AG20443 (cell line): ENCODE measurements at places on chromosomes 5 and 9.

GRCh38 chr5:141486091-141486490 lies 1.3 kb downstream of the PCDHGC4 start:
- DNase-seq, result no peak

DNA sequence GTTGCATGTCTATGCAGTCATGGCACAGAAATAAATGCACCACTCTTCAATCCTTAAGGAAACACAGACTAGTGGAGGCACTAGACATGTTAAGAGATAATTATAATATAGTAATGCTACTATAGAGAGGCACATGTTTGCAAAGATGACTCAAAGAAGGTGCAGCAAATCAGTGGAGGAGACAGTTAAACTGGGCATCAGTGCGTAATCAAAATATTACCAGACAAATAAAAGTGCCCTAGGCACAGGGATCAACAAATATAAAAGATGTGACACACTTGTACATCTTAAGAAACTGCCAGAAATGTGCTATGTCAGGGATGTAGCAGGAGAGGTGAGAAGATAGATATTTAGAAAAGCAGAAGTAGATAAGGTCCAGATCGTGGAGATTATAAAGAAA lies 642.1 kb downstream of the SLCO4C1 start:
- no peak for DNase-seq

- no peak for DNase-seq
Measured at GRCh38 chr5:156589104-156589945, 260.8 kb upstream of the PPP1R2B start.

DNA sequence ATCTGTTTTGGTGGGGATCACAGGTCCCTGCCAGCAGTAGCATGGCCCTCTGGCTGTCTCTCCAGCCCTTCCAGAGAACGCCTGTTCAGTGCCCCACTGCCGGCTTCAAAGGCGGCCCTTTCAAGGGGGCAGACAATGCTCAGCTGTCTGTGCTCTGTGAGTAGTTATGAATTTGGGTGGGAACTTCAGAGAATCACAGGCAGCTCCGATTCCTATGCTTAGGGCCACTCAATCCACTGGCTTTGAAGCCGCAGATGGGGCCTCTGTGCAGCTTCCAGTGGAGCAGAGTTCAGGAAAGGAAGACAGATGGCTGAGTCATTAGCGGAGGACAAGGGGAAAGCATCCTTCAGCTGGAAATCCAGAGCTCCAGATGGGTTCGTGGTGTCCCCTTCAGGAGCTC lies 42.4 kb downstream of the NKX2-5 start:
- DNase-seq, result no peak

DNA sequence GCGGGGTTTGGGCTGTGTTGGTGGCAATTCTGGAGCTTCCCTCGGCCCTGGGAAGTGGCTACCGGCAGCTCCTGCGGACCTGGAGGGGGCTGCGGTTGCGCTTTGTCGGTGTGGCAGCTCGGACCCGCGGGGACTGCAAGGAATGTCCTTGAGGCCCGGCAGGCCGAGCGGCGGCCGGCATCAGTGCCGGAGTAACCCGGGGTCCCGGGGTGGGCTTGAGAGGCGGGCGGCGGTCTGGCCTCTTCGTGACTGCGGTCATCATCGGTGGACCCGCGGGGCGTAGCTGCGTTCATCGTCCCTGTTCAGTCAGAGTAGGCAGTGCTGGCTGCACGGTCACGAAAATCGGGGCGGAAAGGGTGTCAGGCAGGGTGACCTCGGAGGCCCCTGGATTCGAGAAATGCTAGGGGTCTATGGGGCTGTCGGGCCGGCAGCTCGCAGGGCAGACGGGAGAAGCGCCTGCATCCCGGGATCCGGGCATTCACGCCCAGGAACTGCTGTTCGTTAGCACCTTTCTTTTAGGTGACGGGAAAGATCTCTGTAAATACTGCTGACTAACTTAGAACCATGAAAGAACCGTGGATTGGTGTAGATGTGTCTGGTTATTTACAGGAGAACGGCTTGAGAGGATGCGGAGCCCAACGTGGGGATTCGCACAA lies 474 bp downstream of the HMGCR start:
- peak; percentile 34 for DNase-seq

GRCh38 chr9:28892538-28892937 lies 1319.3 kb upstream of the C9orf72 start:
- DNase-seq, result no peak

DNA sequence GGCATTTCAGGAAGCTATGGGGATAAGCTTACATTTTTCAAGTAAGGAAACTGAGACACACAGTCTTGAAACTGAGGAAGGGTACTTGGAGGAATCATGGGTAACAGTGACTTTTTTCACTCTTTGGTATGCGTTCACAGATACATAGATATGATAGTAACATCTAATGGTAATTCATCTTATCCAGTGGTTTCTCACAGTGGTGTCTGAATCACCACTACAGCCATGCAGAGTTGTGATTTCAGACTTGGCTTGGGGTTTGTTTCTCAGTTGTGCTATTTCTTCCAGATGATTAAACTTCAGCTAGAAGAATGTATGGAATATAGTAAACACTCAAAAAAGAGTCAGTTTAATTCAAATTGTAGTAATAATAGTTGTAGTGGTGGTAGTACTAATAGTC lies 239.1 kb upstream of the NUDT12 start:
- no peak for DNase-seq

- DNase-seq, result no peak
Measured at GRCh38 chr5:112533362-112533761, 114.3 kb upstream of the EPB41L4A start.

GRCh38 chr5:151005950-151006576 lies 14.3 kb upstream of the GPX3 start:
- DNase-seq, result peak; percentile 57

DNA sequence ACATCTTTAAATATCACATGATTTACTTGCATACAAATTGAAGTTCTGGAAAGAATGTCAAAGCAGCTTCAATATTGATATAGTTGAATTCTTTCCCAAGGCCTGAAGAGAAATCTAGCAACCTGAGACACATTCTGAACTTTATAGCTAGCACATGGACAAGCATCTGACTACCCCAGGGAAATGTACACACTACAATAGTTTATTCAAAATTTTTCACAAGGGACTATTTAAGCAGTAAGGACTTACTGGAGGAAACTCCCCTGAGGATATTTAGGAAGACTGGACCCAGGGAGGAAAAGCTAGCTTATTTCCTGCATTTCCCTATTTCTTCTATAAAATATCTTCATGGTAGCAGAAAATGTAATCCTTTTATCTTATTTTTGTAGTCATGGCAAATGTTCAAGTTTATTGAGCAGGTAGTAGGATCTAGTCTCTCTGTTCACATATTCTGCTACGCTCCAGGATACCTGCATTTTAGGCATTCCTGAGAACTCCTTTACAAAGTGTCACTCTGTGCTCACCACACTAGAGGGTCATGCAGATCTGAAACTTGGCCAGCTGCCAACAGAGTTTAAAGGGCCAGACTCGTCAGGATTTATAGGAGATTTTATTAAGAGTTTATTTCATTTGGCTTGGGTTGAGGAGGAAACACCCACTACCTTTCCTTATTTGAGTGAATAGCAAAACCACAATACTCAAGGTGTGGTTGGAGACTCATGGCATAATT lies 348.4 kb upstream of the FTMT start:
- DNase-seq, result no peak

DNA sequence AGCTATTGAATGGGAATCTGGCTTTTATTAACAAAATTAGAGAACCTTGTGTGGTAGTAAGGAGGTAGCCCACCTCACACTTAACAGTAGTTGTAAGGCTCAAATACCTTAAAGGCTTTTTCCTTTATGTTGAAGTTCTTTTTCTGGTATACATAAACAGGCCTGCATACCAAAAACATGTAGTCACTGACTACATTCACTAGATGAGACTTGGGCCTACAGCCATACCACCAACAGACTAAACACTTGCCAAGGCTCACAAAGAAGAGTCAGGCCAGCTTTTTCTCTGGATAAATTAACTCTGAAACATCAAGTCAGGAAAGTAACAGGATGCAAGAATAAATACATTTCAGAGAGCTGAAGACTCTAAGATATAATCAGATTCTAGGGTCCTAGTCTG lies 78.6 kb upstream of the MPDZ start:
- DNase-seq, result peak; percentile 62

DNA sequence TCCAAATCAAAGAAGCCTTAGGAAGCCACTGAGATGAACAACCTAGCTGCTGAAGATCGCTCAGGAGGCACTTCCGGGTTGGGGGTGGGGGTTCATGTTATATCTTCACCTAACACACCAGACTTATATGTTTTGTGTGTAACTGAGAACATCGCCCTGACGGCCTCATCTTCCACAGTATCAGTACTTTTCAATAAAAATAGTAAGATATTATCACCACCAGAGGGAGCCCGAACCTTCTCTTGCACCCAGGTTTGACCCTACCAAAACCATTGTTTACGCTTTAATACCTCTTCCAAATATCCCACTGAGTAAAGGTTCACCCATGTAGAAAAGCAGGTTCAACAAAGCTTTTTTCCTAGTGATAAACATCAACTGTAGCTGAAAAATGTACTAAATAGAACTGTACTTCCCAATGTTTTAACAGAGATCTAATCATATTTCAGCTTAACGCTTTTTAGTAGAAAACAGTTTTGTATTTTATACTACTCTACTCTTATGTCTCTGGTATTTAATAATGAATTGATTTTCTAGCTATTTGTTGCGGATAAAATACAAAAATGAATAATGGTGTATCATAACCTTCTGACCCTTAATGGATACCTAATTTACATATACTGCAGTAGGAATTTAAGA lies 244.0 kb downstream of the EPB41L4A start:
- peak; percentile 59 for DNase-seq
